ENCODE measurements at places on chromosomes 3 and 15.

GRCh38 chr15:38650384-38650783, 85.8 kb upstream of the RASGRP1 start:
- no peak for DNase-seq

- no peak for DNase-seq
Observed at GRCh38 chr3:38313263-38313662, 31.2 kb downstream of the SLC22A14 start.

- peak; percentile 46 for DNase-seq
Observed at GRCh38 chr3:42079701-42080452, 11.3 kb upstream of the TRAK1 start.

- DNase-seq: no peak
Observed at GRCh38 chr3:32613183-32613582, 42.5 kb upstream of the DYNC1LI1 start.

GRCh38 chr15:90750186-90750585, 33.0 kb downstream of the BLM start:
- no peak for DNase-seq

DNA sequence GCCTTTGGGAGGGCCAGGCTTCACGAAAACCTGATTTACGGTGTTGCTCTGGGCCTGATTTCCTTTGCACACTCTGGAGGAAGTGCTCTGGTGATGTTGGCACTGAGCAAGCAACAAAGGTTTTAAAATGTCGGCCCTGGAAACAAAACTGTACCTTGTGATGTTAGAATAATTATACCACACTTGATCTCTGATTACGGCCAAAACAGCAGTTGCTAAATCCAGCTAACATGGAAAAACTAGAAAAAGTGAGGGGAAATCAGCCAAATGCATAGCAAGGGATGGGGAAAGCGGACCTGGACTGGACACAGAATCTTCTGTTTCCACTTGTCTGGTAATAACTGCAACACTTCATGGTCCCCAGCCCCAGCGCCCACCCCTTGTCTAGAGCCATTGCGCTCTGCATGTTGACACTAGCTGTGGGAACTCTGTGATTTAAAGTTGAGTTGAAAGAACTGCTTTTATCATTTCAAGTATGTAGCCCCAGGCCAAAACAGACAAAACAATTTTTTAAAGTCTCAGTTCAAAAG, 120.1 kb downstream of the VGLL4 start:
- DNase-seq: no peak

- no peak for DNase-seq
Observed at GRCh38 chr3:15819043-15819442, 21.3 kb upstream of the ANKRD28 start.

GRCh38 chr3:111465081-111465670, 76.8 kb upstream of the CD96 start:
- DNase-seq: no peak
